Transverse colon (tissue), 4 donors: ENCODE measurements at places on chromosomes 5 and 9. TPM values are rescaled to one million over a fixed set of nuclear protein-coding genes. Genes with fewer than 3 reads are reported as not detected.

DNA sequence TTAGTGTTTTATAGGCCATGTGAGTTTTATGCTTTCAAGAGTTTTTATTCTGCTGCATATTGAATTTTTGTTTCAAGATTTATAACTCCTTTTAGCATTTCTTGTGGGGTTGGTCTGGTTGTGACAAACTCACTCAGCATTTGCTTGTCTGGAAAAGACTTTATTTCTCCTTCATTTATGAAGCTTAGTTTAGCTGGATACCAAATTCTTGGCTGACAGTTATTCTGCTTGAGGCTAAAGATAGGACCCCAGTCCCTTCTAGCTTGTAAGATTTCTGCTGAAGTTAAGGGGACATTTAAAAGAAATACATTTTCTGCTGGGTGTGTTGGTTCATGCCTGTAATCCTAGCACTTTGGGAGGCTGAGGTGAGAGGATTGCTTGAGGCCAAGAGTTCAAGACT, 36.8 kb downstream of the IQGAP2 start:
- DNase-seq, result no peak

- DNase-seq, result no peak
Observed at GRCh38 chr9:29213417-29214153, 1640.3 kb upstream of the C9orf72 start.

GRCh38 chr5:53613061-53613460, 52.6 kb downstream of the NDUFS4 start:
- no peak for DNase-seq

DNA sequence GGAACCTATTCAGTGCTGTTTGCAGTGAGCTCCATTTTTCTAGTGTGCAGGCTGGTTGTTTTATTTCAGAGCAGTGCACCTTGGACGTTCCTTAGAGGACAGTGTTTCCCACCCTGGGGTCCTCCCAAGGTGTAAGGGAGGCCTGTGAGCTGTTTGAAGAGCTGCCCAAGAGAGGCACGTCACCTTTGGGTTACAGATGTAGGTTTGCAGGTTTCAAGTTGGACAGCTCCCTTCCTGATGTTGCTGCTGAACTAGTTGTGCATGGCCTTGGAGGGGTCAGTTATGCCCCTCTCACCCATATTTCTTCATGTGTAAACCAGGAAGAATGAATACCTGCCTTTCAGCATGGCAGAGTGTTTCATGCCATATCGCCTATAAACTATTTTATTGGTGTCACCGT, 34.7 kb upstream of the POMT1 start:
- DNase-seq, result no peak

DNA sequence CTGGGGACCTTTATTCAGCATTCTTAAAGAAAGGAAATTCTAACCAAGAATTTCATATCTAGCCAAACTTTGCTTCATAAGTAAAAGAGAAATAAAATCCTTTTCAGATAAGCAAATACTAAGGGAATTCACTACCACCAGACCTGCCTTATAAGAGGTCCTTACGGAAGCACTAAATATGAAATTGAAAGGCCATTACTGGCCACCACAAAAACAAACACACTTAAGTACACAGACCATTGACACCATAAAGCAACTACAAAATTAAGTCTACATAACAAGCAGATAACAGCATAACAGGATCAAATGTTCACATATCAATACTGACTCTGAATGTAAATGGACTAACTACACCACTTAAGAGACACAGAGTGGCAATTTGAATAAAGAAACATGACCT, 361.4 kb upstream of the POU5F2 start:
- no peak for DNase-seq

SLC25A2 gene
- total RNA-seq, result 1.4 TPM

DNA sequence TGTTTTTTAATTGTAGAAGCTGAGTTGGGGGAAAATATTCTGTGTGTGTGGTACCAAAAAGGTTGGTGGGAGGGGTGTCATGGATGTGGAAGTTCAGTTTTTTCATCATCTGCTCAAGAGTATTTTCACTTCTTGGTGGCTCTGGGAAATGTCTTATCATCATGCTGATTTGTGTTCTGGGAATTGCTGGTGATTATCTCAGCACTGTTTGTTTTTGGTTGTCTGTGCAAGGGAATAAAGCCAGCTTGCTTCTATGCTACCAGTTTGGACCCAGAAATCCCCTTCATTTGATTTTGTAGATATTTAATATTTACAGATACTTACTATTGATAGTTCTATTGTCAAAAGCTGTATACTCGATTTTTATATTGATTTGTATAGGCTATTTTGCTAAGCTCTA, 2289.7 kb downstream of the MAT2B start:
- DNase-seq, result no peak

DNA sequence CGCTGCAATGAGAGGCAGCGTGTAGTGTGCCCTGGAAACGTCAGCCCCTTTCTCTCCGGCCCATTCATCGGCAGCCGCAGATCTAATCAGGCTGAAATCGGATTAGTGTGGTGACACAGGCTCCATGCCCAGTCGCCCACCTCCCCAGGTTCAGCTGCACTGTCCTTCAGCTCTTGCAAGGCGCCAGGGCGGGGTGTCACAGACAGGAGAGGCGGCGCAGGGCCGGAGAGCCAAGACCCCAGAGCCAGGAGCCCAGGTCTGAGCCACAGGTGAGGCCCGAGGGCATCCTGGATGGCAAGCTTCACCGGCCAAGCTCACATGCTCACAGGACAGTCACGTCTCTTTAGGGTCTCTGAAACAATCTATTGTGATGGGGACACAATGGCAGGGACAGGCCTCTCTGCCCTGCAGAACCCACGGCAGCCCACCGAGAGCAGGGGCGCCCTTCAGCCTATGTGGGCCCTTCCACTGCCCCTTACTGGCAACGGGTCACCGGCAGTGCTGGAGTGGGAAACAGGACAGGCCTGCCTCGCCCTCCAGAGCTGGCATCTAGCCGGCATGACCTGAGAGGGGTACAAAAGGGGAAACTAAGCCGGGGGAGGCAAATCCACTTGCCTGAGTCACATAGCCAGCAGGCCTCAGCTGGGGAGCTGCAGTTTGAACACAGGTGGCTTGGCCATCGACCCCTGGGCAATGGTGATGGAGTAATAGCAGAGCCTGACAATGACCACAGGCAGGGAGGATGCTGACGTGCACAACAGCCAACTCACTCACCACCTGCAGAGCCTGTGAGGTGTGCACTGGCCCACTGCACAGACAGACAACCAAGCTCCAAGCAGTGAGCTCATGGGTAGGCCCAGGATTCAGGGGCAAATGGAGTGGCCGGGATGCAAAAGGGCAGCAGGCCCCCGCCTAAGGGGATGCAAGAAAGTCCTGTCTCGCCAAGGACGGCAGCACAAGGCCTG, 48.1 kb downstream of the VAV2 start:
- DNase-seq, result no peak

- DNase-seq, result no peak
Observed at GRCh38 chr5:3659907-3660306, 64.3 kb downstream of the IRX1 start.

- no peak for DNase-seq
Observed at GRCh38 chr9:70557661-70558369, 143.4 kb upstream of the KLF9 start.

DNA sequence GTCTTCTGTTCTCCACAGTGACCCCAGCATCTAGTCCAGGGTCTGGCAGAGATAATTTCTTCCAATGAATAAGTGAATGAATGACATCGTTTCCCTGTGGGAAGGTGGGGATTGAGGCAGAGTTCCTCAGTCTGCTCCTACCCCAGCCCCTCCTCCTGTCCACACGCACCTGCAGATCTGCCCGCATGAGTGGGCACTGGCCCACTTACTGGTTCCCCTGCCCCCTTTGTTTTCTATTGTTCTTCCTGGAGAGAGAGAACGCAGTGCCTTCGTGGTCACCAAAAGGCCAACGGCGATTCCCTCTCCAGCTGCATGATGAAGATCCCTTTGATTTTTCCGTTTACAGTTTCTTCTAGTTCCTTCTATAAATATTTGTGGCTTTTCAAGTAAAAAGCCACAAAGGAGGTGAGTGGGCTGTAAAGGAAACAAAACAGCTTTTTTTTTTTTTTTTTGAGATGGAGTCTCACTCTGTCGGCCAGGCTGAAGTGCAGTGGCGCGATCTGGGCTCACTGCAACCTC, 5.8 kb upstream of the FPGS start:
- no peak for DNase-seq

DNA sequence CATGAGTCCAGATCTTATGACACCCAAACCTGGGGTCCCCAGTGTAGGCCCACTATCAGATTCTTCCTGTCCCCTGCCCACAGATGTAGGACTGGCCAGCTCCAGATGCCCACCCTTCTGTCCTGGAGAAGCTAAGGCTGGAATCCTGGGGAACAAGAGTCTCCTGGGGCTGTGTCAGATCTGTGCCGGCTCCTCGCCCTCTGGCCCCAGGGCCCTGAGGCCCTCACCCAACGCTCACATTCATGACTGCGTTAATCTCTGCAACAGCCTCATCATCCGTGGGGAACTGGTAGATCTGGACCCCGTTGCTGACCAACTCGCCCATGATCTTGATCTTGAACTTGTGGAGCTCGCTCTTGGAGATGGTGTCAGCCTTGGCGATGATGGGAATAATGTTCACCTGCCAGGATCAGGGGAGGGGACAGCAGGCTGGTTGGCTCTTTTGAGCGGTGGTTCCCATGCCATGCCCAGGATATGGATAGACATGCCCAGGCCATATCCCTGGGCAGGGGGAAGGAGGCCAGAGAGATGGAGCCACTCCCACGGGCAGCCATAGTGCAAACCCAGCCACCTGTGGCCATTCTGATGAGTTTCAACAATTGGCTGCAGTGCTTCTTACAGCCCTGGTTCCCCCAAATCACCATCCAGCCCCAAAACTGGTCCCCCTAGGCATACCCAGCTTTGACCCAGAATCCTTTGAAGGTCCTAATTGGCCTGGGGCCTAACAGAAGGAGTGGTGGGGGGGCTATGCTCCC, 14.6 kb downstream of the SEPTIN8 start:
- peak; percentile 4 for DNase-seq

GPX3 gene
- total RNA-seq, result 262 TPM

NR2F1-AS1 gene
- 1.6 TPM for total RNA-seq

TRAF1 gene
- total RNA-seq, result 3.1 TPM
